ENCODE measurements at places on chromosomes 4 and X.
A peak's percentile ranks its signal among the peaks of the same experiment; 100 is the strongest.

- DNase-seq = no peak
Observed at GRCh38 chr4:151418385-151418784, 9.4 kb downstream of the FHIP1A start.

DNA sequence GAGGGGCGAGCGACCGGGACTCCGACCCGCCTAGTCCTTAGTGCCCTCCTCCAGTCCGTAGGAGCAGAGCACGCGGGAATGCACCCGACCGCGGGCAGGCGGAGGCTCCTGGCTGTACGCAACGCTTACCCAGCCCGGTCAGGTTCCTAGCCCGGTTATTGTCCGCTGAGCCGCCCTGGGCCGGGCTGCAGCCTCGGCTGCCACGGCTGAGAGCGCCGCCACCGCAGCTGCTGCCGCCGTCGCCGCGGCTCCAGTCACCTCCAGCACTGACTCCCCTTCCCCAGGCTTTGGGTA is at the start of gene AMER1:
TSS of gene AMER1 (minus strand) at position 268 of the 294 bp plus-strand sequence. CDS start 12,422 bp downstream, outside the sequence.
- no peak for DNase-seq

DNA sequence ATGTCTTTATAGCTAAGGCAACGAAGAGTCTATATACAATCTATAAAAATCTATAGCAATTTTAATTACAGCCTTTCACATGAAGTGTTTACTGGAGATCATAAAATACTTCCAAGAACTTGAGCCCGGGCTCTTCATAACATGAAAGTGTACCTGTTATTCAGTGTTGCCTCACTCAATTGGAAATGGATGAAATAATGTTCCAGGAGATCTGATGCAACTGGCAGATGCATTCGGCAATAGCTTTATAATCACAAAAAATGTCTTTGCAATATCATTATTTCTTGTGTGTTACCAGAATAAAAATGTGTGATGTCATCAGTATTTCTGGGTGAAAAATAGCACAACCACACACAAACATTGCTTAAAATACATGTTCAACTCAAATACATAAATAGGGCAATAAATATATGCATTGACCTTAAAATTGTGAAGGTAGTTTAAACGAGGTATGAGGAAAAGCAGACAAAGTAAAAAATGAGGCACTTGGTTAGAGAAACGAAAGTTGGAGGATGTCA is 1266.8 kb upstream of the PCDH7 start:
- no peak for DNase-seq

DNA sequence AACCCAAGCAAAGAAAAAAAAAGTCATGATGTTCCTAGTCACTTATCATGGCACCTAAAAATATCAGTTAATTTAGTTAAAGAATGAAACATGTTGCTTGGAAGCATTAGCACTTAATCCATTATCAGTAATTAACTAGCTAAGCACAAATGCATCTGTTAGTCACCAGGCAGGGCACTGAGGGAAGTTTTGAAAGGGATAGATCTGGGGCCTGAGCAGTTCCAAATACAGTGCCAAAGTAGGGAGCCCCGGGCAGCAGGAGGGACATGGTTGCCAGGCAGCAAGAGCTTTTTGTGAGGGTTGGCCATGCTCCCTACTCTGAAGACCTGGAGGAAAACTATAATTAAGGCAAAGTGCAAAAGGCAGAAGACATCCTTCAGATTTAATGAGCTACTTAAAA is 62.0 kb downstream of the PHKA1 start:
- DNase-seq = no peak

- DNase-seq = no peak
Observed at GRCh38 chr4:38751341-38752010, 31.3 kb downstream of the TLR10 start.

- DNase-seq = no peak
Observed at GRCh38 chr4:114857831-114858230, 255.6 kb downstream of the NDST4 start.

GRCh38 chrX:38277802-38278201 is 49.5 kb downstream of the RPGR start:
- DNase-seq = no peak

DNA sequence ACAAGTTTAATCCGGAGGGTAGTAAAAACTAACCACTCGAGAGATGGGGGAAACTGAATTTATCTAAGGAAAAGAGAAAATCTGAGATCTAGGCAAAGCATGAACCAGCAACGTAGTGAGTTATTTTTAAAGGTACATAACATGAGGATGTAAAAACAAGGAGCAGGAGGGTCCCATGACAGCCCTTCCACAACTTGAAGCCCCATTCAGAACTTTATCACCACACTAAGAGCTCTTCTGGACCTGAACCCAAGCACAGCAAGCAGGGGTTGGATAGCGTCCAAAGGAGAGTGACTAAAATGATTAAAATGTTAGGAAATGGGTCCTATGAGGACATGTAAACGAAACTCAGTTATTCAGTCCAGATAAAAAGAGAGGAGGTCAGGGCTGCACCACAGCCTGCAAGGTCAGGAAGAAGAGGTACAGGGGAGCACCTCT is 16.2 kb downstream of the SH3RF1 start:
- no peak for DNase-seq

DNA sequence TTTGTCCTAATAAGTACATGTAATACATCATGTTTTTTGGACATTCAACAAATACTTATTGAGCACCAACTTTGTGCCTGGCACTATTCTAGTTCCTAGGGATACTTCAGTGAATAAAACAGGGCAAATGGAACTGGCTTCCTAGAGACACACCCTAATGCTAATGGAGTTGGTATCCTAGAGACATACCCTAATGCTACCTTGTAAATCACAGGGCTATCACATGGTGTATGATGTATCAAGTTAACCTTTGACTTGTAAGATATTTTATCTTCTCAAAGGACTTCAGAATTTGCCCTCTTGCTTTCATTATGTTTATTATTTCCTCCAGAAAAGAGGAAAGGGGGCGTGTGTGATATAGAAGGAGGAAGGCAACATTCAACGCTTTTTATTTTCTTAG is 10.1 kb downstream of the GK start:
- DNase-seq = no peak

DNA sequence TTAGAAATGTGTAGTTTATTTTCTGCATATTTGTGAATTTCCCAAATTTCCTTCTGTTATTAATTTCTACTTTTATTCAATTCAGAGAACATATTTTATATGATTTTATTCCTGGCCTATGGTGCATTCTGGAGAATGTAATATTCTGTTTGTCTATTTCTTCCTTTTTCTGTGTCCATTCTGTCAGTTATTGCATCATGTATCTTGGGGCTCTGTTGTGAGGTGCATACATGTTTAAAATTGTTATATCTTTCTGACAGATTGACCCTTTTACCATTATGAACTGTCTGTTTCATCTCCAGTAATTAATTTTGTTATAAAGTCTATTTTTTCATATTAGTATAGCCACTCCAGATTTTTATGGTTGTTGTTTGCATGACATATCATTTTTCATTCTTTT is 96.9 kb upstream of the CITED1 start:
- DNase-seq = no peak

DNA sequence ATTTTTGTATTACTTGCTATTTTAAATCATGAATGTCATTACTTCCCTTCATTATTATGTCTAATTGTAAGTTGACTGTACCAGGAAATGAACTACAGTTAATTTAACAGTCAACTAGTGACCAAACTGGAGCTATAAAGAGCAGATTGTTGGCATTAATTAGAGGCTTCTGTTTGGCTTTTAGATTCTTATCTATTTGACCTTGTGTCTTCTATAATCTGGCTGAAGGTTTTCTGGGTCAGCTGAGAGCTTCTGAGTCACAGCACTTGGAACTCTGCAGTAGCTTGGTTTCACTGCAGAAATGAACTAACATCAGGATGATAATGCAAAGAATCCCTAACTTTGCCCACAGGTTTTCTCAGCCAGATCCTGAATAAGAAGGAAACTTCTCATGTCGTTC is 169.2 kb upstream of the LEF1 start:
- no peak for DNase-seq

DNA sequence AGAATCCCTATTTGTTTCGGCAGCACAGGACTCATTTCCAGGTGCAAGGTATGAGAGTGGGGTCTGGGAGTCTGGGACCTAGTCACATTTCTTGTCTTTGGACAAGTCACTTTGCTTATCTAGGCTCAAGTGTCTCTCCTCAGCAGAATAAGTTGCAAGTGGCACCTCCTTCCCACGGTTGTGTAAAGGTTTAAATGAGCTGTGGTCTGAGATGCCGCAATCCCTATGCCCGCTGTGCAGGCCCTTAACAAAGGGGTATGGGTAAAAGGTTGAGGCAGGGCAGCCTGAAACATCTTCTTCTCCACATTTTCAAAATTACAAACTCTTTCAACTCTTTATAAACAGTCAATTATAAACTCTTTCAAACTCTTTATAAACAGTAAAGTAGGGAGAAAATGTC is 93.7 kb downstream of the RTL5 start:
- DNase-seq = no peak

GRCh38 chrX:42602566-42602965 is 175.4 kb downstream of the PPP1R2C start:
- DNase-seq = no peak

GRCh38 chr4:120718979-120719566 is 203.5 kb downstream of the PRDM5 start:
- DNase-seq = peak; percentile 53

DNA sequence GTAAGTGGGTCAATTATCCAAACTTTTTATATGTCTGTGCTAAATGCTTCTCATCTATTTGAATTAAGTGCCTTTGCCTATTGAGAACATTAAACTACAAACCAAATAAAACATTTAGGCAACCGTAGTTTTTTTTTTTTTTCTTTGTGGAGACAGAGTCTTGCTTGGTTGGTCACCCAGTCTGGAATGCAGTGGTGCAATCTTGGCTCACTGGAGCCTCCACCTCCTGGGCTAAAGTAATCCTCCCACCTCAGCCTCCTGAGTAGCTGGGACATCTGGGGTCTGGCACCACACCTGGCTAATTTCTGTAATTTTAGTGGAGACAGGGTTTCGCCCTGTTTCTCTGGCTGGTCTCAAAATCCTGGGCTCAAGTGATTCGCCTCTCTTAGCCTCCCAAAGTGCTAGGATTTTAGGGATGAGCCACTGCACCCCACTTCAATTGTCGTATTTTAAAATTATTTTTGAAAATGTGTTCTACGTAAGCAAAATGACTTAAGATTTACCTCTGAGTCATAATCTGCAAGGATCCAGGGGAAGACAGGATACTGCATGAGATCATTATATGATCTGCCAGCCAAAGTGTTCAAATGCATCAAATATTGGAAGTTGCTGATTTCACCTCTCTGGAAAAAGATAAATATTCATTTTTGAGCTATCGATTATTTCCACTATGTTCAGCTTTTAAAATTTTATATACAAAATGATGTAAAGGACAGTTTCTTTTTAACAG is 125.6 kb downstream of the CDS1 start:
- no peak for DNase-seq

GRCh38 chrX:8579602-8580001 is 115.0 kb downstream of the VCX3B start:
- DNase-seq = no peak

DNA sequence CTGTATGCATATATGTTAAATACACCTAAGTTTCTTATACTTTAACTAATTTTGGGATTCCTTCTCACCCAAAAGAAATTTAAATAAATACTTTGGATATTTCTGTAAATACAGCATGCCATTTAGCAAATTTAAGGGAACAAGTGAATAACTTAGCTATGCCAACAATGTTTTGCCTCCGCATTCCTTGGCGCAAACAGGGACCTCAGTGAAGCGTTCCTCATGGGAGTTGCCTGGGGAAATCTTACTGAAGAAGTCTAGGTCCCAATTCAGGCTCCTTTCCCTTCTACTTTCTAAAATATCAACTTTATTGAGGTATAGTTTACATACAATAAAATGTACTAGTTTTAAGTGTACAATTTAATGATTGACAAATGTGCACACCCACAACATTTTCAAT is 25.0 kb downstream of the COL4A5 start:
- no peak for DNase-seq

GRCh38 chr4:8394806-8395205 is 45.7 kb downstream of the ACOX3 start:
- DNase-seq = no peak

GRCh38 chr4:1370321-1371124 is 23.5 kb downstream of the UVSSA start:
- no peak for DNase-seq

DNA sequence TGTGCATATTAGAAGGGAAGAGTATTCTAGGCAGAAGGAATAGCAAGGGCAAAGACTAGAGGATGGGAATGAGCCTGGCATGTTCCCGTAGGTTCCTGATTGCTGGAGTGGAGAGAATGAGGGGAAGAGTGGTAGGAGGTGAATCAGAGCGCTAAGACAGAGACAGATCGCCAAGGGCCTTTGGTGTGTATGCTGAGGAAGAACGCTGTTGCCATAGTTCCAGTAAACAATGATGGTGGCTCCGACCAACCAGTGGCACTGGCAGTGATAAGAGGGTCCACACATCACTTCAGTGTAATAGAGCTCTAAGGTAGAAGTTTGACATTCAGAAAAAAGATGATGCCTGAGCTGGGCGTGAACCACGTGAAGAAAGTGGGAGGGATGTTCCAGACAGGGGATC is 966 bp downstream of the TBC1D25 start:
- no peak for DNase-seq

GRCh38 chrX:23980011-23980441 is 47.0 kb downstream of the KLHL15 start:
- DNase-seq = no peak

DNA sequence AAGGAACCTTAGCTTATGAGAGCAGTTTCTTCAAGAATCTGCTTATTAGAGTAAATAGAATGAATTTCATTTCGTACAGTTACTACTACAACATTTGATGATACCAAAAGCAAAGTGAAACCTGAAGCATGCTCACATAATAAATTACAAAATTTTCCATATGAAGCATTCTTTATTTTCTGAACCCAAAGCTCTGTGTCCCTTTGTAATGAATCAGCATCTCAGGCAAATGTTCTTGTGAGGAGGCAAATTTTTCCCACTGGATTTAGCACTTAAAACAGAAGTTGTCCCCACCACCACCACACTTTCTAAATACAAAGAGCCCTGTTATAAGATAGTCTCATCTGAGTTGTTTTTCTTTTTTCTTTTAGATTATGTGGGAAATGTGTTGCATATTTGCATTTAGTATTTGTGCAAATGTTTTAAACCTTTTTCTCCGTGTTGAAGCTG is 70.7 kb upstream of the NFKB1 start:
- DNase-seq = no peak

DNA sequence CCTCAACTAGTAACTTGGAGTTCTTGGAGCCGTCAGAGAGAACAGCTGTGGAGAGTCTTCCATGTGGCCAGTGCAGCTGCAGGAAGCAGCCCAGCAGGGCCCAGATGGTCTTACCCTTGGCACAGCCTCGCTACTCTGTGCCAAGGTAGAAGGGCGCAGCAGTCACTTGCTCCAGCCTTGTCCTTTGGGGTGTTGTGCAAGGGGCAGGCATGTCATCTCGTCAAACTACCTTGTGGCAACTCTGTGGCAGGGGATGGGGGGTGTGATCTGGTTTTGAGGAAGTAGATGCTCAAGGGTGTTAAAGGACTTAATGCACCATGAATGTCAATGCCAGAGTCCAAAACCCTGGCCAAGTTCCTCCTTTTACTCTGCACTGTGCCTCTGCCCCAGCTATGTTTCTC is 34.2 kb upstream of the TBC1D14 start:
- no peak for DNase-seq

GRCh38 chr4:38958453-38959190 is 73.6 kb downstream of the TMEM156 start:
- DNase-seq = peak; percentile 25

GRCh38 chr4:41362621-41363383 is 106.1 kb downstream of the UCHL1 start:
- no peak for DNase-seq

- DNase-seq = no peak
Observed at GRCh38 chr4:170243662-170244288, 154.0 kb upstream of the AADAT start.

GRCh38 chrX:43964936-43965335 is 8.3 kb downstream of the NDP start:
- no peak for DNase-seq
